ENCODE measurements at places on chromosomes 4 and X. TPM values are rescaled to one million over a fixed set of nuclear protein-coding genes. Genes with fewer than 3 reads are reported as not detected.

DNA sequence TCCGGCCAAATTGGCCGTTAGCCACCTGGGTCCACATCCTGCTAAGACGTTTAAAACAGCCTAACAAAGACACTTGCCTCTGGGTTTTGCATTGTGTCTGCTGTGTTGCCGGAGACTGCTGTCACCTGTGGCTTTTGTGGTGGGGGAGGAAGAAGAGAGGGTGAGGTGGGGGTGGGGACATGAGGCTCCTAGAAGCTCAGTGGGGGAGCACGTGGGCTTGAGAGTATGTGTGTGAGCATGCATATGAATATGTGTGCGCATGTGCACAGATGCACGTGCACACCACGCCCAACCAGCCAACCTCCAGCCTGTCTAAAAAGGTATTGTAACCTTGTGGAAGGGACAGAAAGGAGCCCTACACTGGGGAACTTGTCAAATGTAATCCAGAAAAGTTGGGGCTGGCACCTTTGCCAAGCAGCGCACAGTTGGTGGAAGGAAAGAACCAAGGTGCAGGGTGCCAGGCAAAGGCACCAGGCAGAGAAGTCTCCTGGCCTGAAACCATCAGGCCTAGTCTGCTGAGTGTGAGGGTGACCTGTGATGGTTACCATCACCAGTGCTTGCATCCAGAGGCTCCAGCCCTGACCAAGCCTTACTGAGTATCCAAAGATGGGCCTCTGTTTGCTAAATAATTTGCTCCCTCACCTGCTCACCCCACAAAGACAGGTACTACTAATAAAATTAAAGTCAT is 10.1 kb upstream of the SASH3 start:
- peak; percentile 95 for DNase-seq

TRIM2 gene
- total RNA-seq = 0.22 TPM

- no peak for DNase-seq
These were observed at the start of gene TBC1D9 for GRCh38 chr4:140756319-140757231. Gene TBC1D9, minus strand, starts transcription at chr4:140756385. Its CDS starts 340 bp downstream, at chr4:140756045.

DNA sequence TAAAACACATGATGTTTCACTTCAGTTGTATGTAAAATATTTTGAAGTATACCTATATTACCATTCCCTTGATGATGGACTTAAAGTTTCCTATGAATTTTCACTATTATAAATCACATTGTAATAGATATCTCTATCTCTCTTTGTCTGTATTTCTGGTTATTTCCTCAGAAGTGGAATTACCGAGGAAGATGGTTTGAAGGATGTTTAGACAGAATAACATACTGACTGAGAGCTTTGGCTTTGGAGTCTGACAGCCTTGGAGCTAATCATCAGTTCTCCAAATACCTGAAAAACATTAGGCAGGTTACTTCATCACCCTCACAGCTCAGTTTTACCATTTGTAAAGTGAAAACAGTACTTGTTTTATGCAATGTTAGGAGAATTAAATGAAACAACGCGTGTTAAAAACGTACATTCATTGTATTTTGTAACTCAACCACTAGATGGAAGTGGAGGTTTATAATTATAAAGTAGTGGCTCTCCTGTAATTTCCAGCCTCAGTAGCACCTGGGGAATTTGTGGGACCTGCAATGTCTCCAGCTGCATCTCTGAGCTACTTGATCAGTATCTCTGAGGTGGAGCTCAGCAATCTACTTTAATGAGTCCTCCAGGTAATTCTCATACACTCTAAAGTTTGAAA is 14.3 kb downstream of the JCHAIN start:
- no peak for DNase-seq

DNA sequence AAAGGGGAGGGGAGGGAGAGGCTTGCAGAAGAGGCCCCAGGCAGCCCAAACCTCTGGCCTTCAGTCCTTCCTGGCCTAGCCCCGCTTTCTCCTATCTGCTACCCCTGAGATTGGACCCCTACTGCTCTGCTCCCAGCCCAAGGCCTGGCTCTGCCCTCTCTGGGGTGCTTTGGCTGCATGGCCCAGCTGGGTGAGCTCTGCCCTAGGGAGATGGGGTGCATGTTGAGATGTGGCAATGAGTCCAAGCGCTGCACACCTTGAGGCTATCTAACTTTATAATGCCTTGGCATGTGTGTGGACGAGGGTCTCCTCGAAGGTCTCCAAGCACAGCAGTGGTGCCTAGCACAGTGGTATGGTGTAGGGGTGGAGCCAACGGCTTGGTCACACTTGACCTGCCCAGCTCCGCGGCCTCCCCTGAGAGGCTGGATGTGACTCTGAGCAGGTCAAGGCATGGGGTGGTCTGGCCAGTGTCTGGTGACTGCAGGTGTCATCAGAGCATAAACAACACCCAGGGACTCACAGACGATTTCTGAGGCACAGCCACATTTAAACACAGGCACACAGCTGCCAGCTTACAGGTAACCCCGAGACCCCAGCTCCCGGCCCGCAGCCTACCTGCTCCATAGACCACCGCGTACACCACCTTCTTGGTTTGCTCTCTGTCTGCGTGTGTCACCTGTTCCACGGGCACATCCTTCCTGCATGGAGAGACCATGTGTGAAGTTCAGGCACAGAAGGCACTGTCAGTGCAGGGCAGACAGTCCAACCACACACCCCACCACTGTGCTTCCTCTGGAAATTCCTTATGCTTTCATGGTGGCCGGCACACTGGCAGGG is 36.3 kb downstream of the NAT8L start:
- no peak for DNase-seq

ZMYM3 gene
- 12.2 TPM for total RNA-seq

GRCh38 chr4:83153417-83153816 is 38.9 kb upstream of the PLAC8 start:
- no peak for DNase-seq

- no peak for DNase-seq
These were observed 1222.0 kb upstream of the PRKX start for GRCh38 chrX:4935401-4935800.

DNA sequence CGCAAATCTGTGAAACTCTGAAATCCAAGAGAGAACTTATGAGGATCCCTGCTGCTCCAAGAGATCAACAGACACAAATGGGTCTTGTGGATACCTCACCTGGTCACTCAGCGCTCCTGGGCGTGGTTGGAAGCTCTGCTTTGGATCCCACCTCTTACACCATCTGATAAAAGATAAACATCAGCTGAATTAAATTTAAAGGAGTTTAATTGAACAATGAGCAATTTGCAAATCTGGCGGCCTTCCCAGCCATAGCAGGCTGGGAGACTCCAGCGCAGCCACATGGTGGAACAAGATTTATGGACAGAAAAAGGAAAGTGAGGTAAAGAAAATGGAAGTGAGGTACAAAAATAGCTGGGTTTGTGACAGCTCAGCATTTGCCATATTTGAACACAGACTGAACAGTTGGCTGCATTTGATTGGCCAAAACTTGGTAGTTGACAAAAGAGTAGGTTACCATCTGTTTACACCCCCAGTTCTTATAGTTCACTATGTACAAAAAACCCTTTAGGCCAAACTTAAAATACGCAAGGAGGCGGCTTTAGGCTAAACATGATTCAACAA is 437.3 kb upstream of the NDST3 start:
- no peak for DNase-seq

DNA sequence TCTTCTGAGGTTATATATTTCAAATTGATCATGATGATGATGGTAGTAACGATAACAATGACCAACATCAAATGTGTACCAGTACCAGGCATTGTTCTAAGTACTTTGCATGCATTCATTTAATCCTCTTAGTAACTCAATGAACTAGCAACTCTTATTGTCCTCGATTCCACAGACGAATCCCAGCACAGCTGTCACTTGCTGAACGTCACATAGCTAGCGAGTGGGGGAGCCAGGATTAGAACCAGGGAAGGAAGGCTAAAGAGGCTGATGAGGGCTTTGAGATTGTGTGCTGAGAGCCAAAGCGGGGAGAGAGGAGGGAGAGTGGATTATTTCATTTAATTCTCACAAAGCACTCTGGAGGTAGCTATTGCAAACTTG is 103.6 kb downstream of the PHOX2B start:
- DNase-seq = no peak

OTUD6A gene
- total RNA-seq = not detected

EGF gene
- not detected for total RNA-seq

- DNase-seq = no peak
These were observed 988.4 kb upstream of the TENM3 start for GRCh38 chr4:181254771-181255170.

DRD5 gene
- total RNA-seq = not detected

GRCh38 chr4:52694936-52695335 is 35.8 kb upstream of the USP46 start:
- DNase-seq = no peak

TMEM271 gene
- total RNA-seq = not detected

DNA sequence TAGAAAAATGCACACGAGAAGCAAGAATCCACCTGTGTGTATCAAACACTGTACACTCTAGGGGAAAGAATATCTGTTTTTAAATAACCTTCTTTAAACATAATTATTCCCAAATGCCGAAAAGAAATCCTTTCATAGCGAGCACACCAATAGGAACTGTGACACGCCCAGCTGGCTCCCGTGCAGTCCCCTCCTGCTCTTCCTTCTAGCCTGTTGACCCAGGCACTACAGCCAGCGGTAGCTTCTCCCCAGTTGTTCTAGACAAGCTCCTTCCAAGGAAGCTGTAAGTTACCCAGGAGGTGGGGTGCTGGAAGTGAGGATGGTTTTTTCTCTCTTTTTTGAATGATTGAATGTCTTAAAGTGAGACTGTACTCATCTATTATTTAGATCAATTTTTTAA is 19.5 kb upstream of the NOCT start:
- no peak for DNase-seq

- no peak for DNase-seq
These were observed 10.6 kb upstream of the HMX1 start for GRCh38 chr4:8882239-8882638.

CFI gene
- total RNA-seq = not detected

ARAP2 gene
- total RNA-seq = 95.8 TPM

DNA sequence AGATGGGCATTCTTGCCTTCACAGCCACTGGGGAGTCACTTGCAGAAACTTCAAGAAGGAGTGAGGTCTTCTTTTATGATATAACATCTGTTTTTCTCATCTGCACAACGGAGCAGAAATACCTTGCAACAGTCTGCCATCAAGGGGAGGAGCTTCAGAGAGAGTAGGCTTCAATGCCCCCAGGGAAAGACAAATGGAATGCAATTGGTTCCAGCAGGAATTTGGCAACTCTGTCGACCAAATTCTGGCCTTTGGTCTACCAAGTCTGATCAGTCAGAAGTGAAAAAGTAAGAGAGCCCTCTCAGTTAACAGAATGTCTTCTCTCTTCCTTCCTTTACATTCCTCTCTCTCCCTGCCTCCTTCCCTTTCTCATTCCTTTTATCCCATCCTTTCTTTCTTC is 229.3 kb downstream of the IDS start:
- DNase-seq = no peak

XAGE3 gene
- not detected for total RNA-seq

KCNIP4 gene
- total RNA-seq = not detected

DNA sequence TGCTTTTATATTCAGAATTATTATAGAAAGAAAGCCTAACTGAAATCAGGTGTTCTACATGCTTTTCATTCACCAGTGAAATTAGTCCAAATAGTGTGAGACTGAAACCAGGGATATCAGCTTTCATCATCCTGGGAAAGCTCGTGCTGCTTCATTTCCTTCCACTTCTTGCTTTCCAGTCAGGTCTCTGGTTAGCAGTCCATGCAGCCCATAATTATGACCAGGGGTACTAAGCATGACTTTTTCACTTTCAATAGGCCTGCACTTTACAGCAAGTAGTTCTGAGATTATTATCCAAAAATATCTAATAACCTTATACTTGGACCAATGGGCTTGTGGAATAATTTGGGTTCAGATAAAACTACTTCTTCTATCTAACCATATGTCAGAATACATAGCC is 673.2 kb upstream of the MAGEB2 start:
- no peak for DNase-seq

GRCh38 chrX:123432361-123433150 is 248.5 kb downstream of the GRIA3 start:
- no peak for DNase-seq

ADH7 gene
- not detected for total RNA-seq

DNA sequence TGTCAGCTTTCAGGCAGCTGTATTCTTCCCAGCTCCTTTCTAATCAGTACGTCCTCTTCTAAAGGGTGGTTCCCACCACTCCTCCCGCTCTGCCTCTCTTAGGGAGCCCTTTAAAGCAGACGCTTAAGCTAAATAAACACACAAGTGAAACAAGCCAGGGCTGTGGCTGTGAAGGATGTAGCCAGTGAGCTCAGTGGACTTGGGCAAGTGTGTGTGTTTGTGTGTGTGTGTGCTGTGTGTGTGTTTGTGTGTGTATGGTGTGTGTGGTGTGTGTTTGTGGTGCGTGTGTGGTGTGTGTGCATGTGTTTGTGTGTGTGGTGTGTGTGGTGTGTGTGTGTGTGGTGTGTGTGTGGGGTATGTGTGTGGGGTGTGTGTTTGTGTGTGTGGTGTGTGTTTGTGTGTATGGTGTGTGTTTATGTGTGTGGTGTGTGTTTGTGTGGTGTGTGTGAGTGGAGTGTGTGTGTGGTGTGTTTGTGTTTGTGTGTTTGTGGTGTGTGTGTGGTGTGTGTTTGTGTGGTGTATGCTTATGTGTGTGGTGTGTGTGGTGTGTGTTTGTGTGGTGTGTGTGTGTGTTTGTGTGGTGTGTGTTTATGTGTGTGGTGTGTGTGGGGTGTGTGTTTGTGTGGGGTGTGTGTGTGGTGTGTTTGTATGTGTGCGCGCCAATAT is 283.3 kb downstream of the PTTG2 start:
- no peak for DNase-seq

FAM184B gene
- total RNA-seq = not detected

DNA sequence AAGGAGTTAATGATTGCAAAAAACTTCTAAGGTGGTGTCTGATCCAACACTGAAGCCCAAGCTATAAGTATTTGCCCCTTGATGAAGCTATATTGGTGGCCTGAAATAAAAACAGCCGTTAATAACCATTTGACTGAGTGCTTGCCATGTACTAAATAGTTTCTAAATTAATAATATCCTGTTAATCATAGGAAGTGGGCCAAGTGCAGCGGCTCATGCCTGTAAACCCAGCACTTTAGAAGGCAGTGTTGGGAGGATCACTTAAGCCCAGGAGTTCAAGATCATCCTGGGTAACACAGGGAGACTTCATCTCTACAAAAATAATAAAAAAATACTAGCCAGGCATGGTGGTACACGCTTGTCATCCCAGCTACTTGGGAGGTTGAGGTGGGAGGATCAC is 8.3 kb downstream of the NDP start:
- DNase-seq = no peak

- no peak for DNase-seq
These were observed 105.7 kb downstream of the PSAPL1 start for GRCh38 chr4:7328913-7329638.
